ENCODE measurements at places on chromosomes 11 and 22. TPM values are rescaled to one million over a fixed set of nuclear protein-coding genes. Genes with fewer than 3 reads are reported as not detected.

The C11orf52 gene
- total RNA-seq: 4.0 TPM

The DNAJB13 gene
- total RNA-seq: not detected

The HIKESHI gene
- total RNA-seq: 55.2 TPM

The NXPE2 gene
- total RNA-seq: not detected

The CBLIF gene
- total RNA-seq: not detected

The TALDO1 gene
- 300 TPM for total RNA-seq

The APOL4 gene
- total RNA-seq: not detected

DNA sequence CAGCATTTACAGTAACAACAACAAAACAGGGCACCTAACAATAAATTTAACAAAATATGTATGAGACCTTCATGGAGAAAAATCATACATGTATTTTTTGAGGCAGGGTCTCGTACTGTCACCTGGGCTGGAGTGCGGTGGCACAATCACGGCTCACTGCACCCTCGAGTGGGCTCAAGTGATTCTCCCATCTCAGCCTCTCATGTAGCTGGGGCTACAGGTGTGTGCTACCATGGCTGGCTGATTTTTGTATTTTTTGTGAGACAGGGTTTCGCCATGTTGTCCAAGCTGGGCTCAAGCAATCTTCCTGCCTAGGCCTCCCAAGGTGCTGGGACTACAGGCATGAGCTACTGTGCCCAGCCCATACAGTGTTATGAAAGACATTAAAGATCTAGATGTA lies 278.1 kb downstream of the SWAP70 start:
- H3K4me3 ChIP-seq: no peak overlapping the region
- H3K4me1 ChIP-seq: no peaks in the 10 kb centered on the region
- no peaks in the 10 kb centered on the region for H3K27me3 ChIP-seq
- H3K27ac ChIP-seq: no peak overlapping the region

DNA sequence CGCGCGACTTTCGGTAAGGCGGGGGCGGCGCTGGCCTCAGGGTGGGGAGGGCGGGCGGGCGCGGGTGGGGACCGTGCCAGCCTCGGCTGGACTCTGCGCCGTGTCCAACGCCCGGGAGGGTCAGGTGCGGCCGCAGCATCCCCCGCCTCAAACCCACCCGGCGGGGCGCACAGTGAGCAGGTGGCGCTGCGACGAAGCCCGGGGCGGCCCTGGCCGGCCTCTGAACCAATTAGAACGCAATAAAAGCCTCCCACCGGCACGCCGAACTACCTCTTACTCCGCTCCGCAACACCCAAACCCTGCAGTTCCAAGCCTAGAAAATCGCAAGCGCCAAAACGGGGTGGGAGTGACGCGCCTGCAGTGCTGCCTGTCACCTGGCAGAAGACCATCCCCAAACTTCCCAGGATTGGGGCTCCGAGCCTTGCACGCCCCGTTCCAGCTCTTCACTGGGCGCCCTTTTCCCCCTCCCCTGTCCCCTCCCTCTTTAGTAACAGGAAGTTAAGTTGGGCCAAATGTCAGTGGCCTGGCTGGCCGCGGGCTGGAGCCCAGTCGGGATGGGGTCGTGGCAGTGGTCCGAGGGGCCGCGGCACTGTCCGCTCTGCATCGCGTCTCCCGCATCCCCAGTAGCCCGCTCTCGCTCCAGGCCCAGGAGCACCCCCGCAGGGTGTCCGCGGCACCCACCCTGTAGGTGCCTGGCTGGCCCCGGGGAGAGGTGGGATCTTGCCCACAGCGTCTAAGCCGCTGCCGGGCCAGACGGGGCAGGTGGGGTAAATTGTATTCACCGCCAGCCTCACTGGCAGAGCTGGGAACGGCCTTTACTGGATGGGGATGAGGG lies 541 bp downstream of the MICAL2 start:
- no peak overlapping the region for H3K27ac ChIP-seq
- H3K36me3 ChIP-seq: no peaks in the 10 kb centered on the region
- peak overlapping the region; percentile 68 for H3K4me3 ChIP-seq
- H3K4me1 ChIP-seq: no peaks in the 10 kb centered on the region
- peaks cover 7% of the 10 kb centered on the region for H3K27me3 ChIP-seq

- H3K36me3 ChIP-seq: no peaks in the 10 kb centered on the region
These were observed 351.3 kb downstream of the JRKL start for GRCh38 chr11:96741068-96741467.

- no peaks in the 10 kb centered on the region for H3K4me1 ChIP-seq
- H3K27ac ChIP-seq: no peak overlapping the region
- no peak overlapping the region for H3K4me3 ChIP-seq
- H3K36me3 ChIP-seq: no peaks in the 10 kb centered on the region
- H3K27me3 ChIP-seq: no peaks in the 10 kb centered on the region
These were observed 20.5 kb downstream of the IGF2 start for GRCh38 chr11:2118677-2119076.

GRCh38 chr11:11178671-11179638 lies 174.1 kb downstream of the CSNK2A3 start:
- H3K27me3 ChIP-seq: no peaks in the 10 kb centered on the region
- H3K36me3 ChIP-seq: 0 out of 2 replicates have a peak, but pooled peaks cover 4% of the 10 kb centered on the region
- no peak for DNase-seq
- no peak overlapping the region for H3K4me3 ChIP-seq
- H3K4me1 ChIP-seq: no peaks in the 10 kb centered on the region

GRCh38 chr11:33383075-33383919 lies 126.1 kb downstream of the HIPK3 start:
- H3K36me3 ChIP-seq: no peaks in the 10 kb centered on the region
- no peak for DNase-seq
- no peaks in the 10 kb centered on the region for H3K27me3 ChIP-seq
- no peak overlapping the region for H3K27ac ChIP-seq
- no peaks in the 10 kb centered on the region for H3K4me1 ChIP-seq

- peaks cover 83% of the 10 kb centered on the region for H3K36me3 ChIP-seq
- no peaks in the 10 kb centered on the region for H3K27me3 ChIP-seq
- H3K27ac ChIP-seq: no peak overlapping the region
These were observed 25.2 kb downstream of the MORC2 start for GRCh38 chr22:30943368-30943767.

- no peaks in the 10 kb centered on the region for H3K27me3 ChIP-seq
- H3K4me1 ChIP-seq: no peaks in the 10 kb centered on the region
- no peak overlapping the region for H3K27ac ChIP-seq
- no peak overlapping the region for H3K4me3 ChIP-seq
- peaks cover 12% of the 10 kb centered on the region for H3K36me3 ChIP-seq
- DNase-seq: no peak
These were observed 6.1 kb downstream of the UQCR10 start for GRCh38 chr22:29773233-29773632.

DNA sequence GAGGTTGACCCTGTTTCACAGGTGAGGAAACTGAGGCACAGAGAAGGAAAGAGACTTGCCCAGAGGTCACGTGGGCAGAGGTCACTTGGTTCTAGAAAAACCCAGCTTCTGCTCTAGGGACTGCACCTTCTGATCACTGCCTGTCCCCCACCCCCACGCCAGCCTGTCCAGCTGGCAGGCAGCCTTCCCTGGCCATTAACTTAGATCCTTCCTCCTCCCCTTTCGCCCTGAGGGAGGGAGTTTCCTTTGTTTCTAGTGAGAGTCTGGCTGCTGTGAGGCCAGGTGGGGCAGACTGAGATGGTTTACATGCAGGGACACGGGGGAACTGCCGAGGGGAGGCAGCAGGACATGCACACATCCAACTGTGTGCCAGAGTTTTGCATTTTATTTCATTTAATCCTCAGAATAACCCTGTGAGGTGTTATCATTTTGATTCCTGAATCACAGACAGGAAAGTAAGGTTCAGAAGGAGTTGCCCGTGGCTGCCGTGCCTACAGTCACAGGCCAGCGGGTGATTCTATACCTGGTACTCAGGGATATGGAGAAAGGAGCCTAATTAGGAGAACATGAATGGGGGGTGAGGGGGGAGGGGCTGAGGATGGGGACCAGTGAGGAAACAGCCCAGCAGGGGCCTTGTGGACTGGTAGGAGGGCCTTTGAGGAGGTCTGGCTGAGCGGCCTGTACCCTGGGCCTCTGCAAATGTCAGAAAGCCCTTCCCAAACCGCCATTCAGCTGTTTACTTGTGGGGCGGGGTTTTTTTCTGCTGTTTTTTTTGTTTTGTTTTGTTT lies 3.4 kb downstream of the FAM83F start:
- peaks cover 19% of the 10 kb centered on the region for H3K4me1 ChIP-seq
- DNase-seq: peak; percentile 85
- H3K27me3 ChIP-seq: no peaks in the 10 kb centered on the region

DNA sequence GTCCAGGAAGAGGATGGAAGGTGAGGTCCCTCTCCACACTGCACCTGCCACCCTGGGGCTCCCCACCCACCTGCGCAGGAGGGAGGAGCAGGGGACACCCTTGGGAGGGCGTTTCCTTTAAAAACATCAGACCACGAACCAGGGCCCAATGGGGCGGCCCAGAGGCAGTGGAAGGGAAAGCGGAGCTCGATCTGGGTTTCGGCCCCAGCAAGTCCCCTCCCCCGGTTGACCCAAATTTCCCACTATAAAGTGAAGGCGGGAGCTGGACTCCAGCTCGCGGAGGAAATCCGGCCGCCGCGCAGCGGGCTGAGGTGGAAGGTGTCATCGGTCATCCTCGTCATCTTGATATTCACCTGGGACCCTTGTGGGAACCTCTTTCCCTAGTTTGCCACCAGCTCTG lies 99.3 kb downstream of the WNT7B start:
- H3K27me3 ChIP-seq: peaks cover 3% of the 10 kb centered on the region
- no peak for DNase-seq
- H3K36me3 ChIP-seq: no peaks in the 10 kb centered on the region
- peak overlapping the region; percentile 43 for H3K4me3 ChIP-seq
- no peak overlapping the region for H3K27ac ChIP-seq

DNA sequence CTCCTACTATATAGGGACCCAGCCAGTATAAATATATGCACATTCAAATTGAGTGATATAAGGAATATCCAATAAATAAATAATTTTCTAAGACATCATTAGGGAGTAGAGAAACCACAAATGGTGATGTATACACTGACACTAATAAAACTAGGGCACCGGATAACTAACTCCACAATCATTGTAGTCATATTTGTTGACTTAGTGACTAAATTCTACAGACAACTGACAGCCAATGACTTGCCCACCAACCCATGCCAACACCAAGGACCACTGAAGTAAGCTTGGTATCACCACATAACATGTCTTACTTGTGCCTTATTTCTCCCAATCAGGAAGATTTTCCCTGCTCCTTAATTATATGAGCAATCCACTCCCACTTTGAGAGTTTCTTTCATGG lies 139.6 kb upstream of the TRPC6 start:
- no peaks in the 10 kb centered on the region for H3K27me3 ChIP-seq
- no peaks in the 10 kb centered on the region for H3K36me3 ChIP-seq
- H3K27ac ChIP-seq: no peak overlapping the region
- DNase-seq: no peak

DNA sequence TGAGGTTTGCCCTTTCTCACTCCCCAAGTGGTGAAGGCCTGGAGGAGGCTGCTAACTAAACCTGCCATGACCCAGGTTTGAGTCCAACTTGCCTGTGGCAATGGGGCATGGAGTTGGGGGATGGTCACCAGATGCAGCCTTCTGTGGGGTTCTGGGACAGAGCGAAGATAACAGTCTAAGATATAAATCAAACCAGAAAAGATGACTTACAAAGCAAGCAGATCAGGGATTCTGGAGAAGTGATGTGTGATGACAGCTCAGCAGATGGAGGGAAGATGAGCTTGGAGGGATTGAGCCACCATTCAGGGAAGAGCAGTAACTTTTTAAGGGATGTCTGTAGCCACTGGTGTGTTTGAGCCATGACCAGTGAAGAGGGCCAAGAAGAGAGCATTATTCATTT lies 63.6 kb downstream of the MTNR1B start:
- H3K4me3 ChIP-seq: no peak overlapping the region
- no peak for DNase-seq
- H3K27ac ChIP-seq: no peak overlapping the region
- no peaks in the 10 kb centered on the region for H3K27me3 ChIP-seq
- H3K4me1 ChIP-seq: peaks cover 2% of the 10 kb centered on the region

DNA sequence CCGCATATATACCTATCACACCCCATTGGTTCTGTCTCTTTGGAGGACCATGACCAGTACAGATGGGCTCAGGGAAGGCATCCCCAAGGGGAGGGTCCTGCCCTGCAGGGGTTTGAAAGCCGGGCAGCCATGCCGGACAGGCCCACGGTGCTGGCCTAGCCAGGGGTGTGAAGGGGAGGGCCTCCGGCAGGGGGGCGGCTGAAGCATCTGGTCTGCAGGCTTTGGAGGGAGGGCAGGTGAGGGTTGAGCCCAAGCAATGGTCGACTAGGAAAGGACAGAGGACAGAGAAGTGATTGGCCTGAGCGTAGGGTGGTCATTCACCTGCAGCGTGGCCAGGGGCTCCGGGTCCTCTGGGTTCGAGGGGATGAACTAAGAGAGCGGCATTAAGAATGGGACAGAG lies 11.2 kb upstream of the CTSD start:
- no peaks in the 10 kb centered on the region for H3K36me3 ChIP-seq
- H3K4me1 ChIP-seq: peaks cover 8% of the 10 kb centered on the region
- no peak overlapping the region for H3K27ac ChIP-seq
- DNase-seq: no peak
- H3K27me3 ChIP-seq: no peaks in the 10 kb centered on the region

- no peaks in the 10 kb centered on the region for H3K36me3 ChIP-seq
- 0 out of 2 replicates have a peak, but pooled peaks cover 2% of the 10 kb centered on the region for H3K4me1 ChIP-seq
- peak overlapping the region; percentile 73 for H3K4me3 ChIP-seq
- H3K27me3 ChIP-seq: peaks cover 18% of the 10 kb centered on the region
- DNase-seq: peak; percentile 94
These were observed 1.7 kb downstream of the ADAMTS15 start for GRCh38 chr11:130449996-130450769.

DNA sequence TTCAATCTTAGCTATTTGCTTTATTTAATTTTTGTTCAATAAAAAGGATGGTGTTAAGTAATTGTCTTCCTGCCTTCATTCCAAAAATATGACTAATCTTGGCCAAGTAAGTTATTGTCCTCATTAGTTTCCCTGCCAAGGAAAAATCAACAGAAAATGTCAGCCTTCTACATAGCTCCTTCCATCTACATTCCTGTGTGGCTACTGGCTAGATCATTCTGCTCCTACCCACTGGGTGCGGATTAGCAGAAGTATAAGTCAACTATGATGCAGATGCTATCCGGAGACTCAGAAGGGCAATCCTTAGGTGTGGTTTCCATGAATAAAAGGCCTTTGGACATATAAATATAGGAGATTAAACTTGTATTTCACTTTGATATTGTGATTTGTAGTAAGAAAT lies 154.4 kb downstream of the SBF2 start:
- H3K4me1 ChIP-seq: no peaks in the 10 kb centered on the region
- DNase-seq: no peak
- H3K27me3 ChIP-seq: no peaks in the 10 kb centered on the region
- peaks cover 28% of the 10 kb centered on the region for H3K36me3 ChIP-seq
- no peak overlapping the region for H3K27ac ChIP-seq

GRCh38 chr11:2484576-2485125 lies 39.8 kb downstream of the KCNQ1 start:
- peaks cover 4% of the 10 kb centered on the region for H3K36me3 ChIP-seq
- no peak for DNase-seq
- no peak overlapping the region for H3K27ac ChIP-seq
- no peaks in the 10 kb centered on the region for H3K4me1 ChIP-seq

GRCh38 chr11:112615238-112615637 lies 346.0 kb upstream of the NCAM1 start:
- no peak overlapping the region for H3K4me3 ChIP-seq
- no peaks in the 10 kb centered on the region for H3K4me1 ChIP-seq
- no peak for DNase-seq

Data from H9 (cell line).